CD4-positive, alpha-beta T cell treated with Interleukin-17A for 4 hours (primary cell): ENCODE measurements at places on chromosomes 13 and 19.

- DNase-seq, result no peak
Measured at GRCh38 chr13:112107289-112107688, 40.3 kb downstream of the SOX1 start.

DNA sequence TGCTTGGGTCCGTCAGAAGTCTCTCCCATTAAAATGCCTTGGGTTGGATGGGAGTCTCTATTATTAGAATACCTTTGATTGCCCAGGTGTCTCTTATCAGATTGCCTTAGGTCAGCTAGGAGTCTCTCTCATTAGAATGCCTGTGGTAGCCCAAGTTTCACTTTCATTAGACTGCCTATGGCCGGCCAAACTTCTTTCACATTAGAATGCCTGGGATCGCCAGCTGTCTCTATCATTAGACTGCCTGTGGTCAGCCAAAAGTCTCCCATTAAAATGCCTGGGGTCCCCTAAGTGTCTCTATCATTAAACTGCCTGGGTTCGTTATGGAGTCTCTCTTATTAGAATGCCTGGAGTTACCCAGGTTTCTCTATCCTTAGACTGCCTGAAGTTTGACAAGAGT is 1476.7 kb downstream of the UQCRFS1 start:
- no peak for DNase-seq

DNA sequence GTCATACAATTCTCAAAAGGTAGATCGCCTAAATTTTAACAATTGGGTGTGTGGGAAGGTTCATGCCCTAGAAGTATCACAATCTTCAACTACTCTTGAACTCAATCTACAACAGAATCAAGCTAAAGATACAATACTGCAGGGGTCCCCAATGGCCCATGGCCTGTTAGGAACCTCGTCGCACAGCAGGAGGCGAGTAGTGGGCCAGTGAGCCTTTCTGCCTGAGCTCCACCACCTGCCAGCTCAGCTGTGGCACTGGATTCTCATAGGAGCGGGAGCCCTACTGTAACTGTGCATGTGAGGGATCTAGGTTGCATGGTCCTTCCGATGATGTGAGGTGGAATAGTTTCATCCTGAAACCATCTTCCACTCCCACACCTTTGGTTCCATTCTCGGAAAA is 230.6 kb downstream of the KLF12 start:
- DNase-seq, result no peak

- no peak for DNase-seq
Measured at GRCh38 chr19:4038661-4039423, 27.9 kb downstream of the ZBTB7A start.

DNA sequence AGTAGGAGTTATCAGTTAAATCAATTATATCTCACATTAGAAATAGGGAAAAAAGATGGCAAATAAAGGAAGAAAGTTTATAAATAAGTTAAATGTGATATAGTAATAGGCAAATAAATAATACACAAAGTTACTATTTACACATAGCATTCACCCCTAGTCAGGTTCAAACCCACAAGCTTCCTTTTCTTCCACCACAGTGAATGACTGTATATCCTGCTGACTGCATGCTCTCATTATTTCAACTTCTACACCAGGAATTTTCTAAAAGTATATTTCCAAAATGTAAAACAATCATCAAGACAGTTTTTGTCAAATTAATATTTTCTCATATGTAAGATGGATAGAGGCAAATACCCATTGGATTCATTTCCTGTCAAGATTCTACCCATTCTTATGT is 548.6 kb upstream of the SLITRK5 start:
- no peak for DNase-seq

- DNase-seq, result no peak
Measured at GRCh38 chr19:7257148-7258040, 36.8 kb downstream of the INSR start.

GRCh38 chr19:54451331-54451871 is 2.4 kb downstream of the LENG8 start:
- DNase-seq, result peak; percentile 2

- DNase-seq, result no peak
Measured at GRCh38 chr13:109949397-109949796, 163.0 kb upstream of the IRS2 start.

DNA sequence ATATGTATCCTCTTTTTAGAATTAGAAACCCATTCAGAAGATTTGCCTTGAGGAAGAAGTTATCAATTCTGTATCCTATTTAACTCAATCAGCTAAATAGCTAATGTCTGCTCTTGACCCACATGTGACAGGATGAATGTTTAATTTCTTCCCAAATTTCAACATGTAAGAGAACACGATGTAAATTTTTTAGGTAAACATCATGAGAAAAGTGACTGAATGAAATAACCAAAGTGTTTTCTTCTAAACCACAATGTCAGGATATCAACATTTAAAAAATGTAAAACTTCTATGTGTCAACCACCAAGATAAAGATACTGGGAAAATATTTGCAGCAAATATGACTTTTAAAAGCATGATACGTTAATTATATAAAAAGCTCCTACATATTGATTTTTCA is 302.4 kb downstream of the DCT start:
- DNase-seq, result no peak

GRCh38 chr13:25478186-25478585 is 106.4 kb downstream of the ATP8A2 start:
- no peak for DNase-seq

GRCh38 chr19:36528194-36528920 is at the start of gene ZNF260:
TSS of gene ZNF260 (minus strand) at chr19:36528271. CDS start at chr19:36515238, 13,033 bp downstream.
- DNase-seq, result peak; percentile 94

DNA sequence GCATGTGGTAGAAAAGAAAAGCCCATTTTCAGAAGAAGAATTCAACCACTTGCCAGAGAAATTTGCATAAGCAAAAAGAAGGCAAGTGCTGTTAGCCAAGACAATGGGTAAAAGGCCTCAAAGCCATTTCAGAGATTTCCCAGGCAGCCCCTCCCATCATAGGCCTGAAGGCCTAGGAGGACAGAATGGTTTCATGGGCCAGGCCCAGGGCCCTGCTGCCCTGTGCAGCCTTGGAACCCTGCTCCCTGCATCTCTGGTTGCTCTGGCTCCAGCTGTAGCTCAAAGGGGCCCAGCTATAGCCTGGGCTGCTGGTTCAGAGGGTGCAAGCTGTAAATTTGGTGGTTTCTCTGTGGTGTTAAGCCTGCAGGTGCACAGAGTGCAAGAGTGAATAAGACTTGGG is 212.8 kb downstream of the EFNB2 start:
- no peak for DNase-seq

GRCh38 chr13:34583181-34583580 is 358.9 kb upstream of the NBEA start:
- DNase-seq, result no peak

GRCh38 chr19:12886651-12886968 is 391 bp downstream of the KLF1 start:
- no peak for DNase-seq

DNA sequence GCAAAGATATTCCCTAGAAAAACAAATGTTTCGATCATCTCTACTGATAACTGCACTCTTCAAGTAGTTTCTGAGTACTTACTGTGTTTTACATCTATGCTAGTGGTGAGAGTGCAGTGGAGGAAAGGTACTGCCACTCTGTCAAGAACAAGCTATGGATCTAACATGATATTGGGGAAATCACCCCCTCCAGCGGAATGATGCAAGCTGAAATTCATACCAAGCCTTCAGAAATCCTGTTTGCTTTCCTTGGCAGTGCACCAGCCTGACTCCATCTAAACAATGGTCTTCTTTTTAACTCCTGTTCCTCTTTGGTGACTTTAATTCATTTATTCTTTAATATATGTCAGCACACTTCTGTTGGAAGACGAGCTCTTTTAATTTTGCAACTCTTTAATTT is 238.0 kb downstream of the PCDH9 start:
- DNase-seq, result no peak

- DNase-seq, result no peak
Measured at GRCh38 chr13:113667771-113668490, 912 bp downstream of the GRK1 start.

- DNase-seq, result peak; percentile 79
Measured at GRCh38 chr19:44401139-44402115, at the start of gene ZNF285. TSS of gene ZNF285 (minus strand) at chr19:44401608. CDS start at chr19:44397213, 4,395 bp downstream.

DNA sequence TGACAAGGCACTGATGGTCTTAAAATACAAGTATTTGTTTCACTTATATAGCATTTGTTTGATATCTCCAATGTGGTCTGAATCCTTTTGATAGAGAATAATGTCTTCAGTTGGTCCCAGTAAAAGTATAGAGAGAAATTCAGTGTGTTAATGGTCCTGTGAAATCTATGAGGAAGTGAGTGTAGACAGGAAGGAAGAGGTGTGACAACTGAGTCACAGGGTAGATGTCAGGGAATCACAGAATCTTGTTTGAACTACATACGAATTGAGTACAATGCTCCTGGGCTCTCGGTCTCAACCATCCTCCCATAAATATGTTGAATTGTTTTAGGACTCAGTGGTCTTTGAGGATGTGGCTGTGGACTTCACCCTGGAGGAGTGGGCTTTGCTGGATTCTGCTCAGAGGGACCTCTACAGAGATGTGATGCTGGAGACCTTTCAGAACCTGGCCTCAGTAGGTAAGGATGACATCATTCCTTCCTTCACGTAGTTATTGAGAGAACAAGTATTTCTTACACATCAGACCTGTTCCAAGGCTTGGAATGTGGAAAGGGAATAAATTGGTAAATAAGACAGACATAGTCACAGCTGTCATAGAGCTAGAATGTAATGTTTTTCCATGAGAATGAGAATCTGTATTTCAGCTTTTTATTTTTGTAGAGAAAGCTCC is 9.1 kb downstream of the ZNF555 start:
- DNase-seq, result peak; percentile 6

DNA sequence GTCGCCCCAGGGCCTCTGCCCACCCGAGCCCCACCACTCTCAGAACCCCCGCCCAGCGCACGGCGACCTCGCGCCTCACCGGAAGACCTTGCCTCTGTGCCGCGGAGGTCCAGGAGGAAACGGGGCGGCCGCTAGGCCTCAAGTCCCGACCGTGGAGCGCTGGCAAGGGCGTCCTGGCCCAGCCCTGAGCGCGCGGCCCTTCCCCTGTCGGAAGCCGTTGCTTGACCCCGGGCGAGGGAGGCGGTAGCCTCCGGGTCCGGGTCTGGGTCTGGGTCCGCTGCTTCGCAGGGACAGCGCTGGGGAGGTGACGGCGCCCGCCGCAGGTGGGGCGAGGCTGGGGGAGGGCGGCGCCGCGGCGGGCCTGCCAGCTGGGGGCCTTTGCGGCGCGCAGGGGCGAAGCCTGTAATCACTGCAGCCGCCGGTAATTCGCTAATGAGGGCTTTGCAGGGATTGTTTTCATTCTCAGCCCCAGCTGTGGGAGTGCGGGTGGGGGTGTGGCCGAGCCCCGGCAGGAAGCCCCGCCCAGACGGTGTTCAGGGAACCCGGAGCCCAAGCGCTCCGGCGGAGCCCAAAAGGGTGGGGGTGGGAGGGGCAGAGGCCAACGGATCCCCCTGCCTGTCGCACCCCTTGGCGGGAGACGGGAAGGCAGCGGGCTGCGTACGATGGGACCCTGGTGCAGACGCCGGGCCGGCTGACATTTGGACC is 8.6 kb downstream of the C19orf25 start:
- peak; percentile 88 for DNase-seq

- DNase-seq, result no peak
Measured at GRCh38 chr13:98083507-98083906, 59.4 kb upstream of the FARP1 start.

DNA sequence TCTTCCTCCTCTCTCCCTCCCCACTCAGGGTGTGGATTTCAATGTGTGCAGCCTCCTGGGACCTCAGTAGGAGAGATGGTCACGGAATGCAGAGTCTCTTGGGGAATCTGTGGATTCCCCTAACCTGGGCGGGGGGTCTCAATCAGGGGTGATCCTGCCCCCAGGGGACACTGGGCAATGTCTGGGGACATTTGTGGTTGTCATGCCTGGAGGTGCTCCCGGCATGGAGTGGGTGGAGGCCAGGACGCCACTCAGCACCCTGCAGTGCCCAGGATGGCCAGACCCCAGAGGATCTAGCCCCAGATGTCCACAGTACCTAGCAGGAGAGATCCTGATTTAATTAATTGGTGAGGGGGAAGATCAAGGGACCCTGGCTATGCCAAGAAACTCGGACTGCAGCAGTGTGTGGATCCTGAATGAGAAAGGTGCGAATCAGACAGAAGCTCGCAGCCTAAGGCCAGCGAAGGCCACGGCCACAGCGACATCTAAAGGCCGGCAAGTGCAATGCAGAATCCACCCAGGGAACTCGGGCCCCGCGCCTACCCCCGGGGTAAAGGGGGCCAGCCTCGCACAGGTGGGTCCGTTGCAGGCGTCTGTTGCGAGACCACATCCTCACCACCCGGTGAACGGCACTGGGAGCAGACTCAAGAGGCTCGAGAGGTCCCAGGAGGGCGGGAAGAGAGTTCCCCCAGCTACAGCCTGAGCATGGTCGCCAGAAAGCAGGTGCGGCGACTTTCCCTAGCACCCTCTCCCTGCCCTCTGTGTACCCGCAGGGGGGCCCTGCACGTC is 88.8 kb downstream of the GNG7 start:
- peak; percentile 72 for DNase-seq

DNA sequence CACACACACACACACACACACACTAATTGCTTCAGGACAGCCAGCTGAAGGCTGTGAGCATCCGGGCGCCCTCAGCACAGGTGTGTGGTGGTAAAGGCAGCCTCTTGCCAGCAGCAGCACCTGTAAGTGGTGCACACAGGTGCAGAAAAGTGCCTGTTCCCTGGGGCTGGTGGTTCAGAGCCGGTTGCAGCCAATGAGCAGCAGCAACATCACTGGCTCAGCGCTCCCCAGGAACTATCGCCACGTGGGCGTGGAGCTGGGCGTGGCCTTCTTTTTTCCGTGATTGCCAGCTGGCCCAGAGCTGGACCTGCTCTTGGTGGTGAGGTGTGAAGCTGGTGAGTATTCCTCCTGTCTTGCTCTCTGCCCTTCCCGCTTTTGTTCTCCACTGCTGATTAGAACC is at the start of gene NLRP5:
TSS of gene NLRP5 (plus strand) at position 289 of the 400 bp plus-strand sequence.
- DNase-seq, result no peak

DNA sequence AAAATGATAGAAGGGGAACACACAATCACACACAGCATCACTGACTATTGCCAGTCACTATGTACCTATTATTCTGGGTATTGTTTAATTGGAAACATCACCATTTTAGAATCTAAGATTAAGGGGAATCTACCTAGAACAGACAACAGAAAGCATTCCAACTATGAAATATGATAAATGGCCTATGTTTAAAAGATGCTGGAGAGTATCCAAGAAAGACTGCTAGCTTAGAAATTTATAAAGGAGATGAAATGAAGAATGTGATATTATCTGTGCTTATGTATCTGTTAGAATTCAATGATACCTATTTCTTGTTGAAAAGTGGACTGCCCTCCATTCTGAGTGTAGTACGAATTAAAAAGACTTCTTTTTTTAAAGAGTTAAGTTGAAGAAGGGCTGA is 50.5 kb downstream of the KCNRG start:
- no peak for DNase-seq
